Nucleus accumbens (tissue), 56 donors: ENCODE measurements at places on chromosomes 16 and 17.

- no peak for DNase-seq
Measured at GRCh38 chr17:32836527-32836926, 40.4 kb downstream of the MYO1D start.

DNA sequence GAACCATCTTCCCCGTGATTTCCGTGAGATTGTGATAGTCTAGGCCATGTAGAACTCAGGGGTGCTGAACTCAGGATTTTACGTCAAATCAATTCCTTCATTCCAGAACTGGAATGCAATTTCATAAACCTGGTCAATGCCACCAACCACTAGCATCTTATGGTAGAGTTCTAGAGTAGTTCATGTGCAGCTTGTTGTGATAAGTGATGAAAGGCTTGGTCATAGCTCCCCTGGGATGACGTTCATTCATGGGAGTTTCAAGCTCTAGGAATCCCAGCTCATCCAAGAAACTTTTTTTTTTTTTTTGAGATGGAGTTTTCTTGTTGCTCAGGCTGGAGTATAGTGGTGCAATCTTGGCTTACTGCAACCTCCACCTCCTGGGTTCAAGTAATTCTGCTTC, 3.7 kb upstream of the DPEP2 start:
- DNase-seq, result no peak

DNA sequence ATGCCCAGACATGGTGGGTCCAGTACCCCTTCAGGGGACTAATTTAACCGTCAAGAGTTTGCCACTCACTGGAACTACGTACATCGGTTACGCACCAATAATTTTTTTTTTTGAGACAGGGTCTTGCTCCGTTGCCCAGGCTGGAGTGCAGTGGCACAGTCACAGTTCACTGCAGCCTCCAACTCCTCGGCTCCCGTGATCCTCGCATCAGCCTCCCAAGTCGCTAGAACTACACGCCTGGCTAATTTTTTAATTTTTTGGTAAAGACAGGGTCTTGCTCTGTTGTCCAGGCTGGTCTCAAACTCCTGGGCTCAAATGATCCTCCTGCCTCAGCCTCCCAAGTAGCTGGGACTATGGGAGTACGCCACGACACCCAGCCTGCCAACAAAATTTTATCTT, 15.6 kb downstream of the RPH3AL start:
- no peak for DNase-seq

GRCh38 chr17:45289301-45290268, 27.2 kb downstream of the MAP3K14 start:
- no peak for DNase-seq

DNA sequence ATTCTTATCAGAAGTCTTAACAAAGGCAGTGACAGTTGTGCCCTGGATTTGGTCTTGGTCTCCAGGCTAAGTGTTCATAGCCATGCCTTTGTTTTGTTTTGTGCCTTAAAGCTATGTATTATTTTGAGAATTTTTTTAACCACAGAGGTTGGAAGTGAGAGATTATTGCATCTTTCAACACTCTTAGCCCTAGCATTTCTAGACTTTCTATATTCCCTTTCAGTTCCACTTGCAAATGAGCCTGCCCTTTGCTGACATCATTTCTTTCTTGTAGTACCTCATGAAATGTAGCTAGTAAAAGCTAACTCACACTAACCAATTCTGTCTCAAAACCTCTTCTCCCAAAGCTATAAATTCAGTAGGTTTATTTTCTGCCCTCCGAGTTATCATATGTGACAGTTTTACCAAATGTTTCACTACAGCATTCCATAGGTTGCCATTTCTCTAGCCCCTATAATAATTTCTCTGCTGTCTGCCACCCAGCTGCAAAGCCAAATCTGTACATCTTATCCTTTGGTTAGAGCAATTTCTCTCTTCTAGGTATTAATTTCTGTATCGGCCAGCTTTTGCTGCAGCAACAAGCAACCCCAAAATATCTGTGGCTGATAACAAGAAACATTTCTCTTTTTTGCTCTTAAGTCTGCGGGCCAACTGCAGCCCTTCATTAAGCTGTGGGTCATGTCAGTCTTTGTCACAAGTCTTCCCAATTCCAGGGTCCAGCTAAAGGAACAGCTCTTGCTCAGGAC, 14.2 kb upstream of the CCL1 start:
- DNase-seq, result no peak

GRCh38 chr17:76772842-76773525, 35.1 kb downstream of the MFSD11 start:
- DNase-seq, result no peak
